Suprapubic skin (tissue), 4 donors: ENCODE measurements at places on chromosomes 1 and 21.
A peak's percentile ranks its signal among the peaks of the same experiment; 100 is the strongest.

GRCh38 chr1:222914861-222915632, 100.2 kb downstream of the DISP1 start:
- no peak for DNase-seq
- H3K27me3 ChIP-seq: no peaks in the 10 kb centered on the region
- no peak overlapping the region for H3K4me3 ChIP-seq
- no peaks in the 10 kb centered on the region for H3K36me3 ChIP-seq
- no peak overlapping the region for H3K27ac ChIP-seq

DNA sequence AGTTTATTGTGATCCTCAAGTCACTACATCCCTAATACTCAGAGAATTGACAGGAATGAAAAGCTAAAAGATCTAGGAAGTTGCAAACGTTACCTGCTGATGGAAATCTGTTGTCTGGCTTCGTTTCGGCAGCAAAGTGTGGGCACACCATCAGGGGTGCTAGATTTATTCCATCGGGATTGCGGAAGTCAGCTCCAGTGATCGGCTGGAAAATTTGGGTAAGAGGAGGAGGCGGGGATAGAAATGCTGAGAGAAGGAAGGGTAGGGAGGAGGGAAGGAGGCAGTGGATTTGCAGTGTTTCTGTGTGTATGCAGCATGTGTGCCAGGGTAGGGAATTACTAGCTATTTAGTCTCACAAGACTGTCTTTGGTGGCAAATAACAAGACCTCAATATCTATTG, at the start of gene CTSK:
TSS of gene CTSK (minus strand) at position 140 of the 400 bp plus-strand sequence. CDS start 1,455 bp downstream, outside the sequence.
- no peaks in the 10 kb centered on the region for H3K27me3 ChIP-seq
- DNase-seq: peak; percentile 70
- H3K4me3 ChIP-seq: peak within 1 kb of the TSS; percentile 43
- H3K27ac ChIP-seq: peak within 1 kb of the TSS; percentile 77
- peaks cover 12% of the 10 kb centered on the region for H3K4me1 ChIP-seq
- H3K36me3 ChIP-seq: peaks cover 37% of the 10 kb centered on the region

DNA sequence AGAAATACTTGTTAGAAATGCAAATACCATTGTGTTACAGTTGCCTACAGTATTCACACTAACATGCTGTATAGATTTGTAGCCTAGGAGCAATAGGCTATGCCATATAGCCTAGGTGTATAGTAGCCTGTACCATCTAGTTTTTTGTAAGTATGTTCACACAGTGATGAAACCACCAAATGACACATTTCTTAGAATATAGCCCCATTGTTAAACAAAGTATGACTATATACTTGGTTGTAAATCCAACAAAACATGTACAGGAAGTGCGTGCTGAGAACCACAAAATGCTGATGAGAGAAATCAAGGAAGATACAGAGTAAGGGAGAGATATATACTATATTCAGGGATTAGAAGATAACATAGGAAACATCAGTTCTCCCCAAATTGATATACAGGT, 92.2 kb downstream of the POU2F1 start:
- no peak overlapping the region for H3K27ac ChIP-seq
- H3K36me3 ChIP-seq: no peaks in the 10 kb centered on the region
- DNase-seq: no peak
- H3K27me3 ChIP-seq: no peaks in the 10 kb centered on the region
- no peaks in the 10 kb centered on the region for H3K4me1 ChIP-seq

- H3K4me1 ChIP-seq: peaks cover 55% of the 10 kb centered on the region
- no peaks in the 10 kb centered on the region for H3K27me3 ChIP-seq
- peak overlapping the region; percentile 7 for H3K27ac ChIP-seq
- peak overlapping the region; percentile 70 for H3K4me3 ChIP-seq
Measured at GRCh38 chr1:6497215-6497866, 5.9 kb upstream of the PLEKHG5 start.

GRCh38 chr1:177620636-177621190, 349.1 kb downstream of the SEC16B start:
- H3K27me3 ChIP-seq: no peaks in the 10 kb centered on the region
- no peaks in the 10 kb centered on the region for H3K36me3 ChIP-seq
- no peak overlapping the region for H3K27ac ChIP-seq

- no peak overlapping the region for H3K27ac ChIP-seq
- H3K27me3 ChIP-seq: peaks cover 38% of the 10 kb centered on the region
- no peak for DNase-seq
- H3K4me3 ChIP-seq: no peak overlapping the region
Measured at GRCh38 chr21:42425591-42425990, 21.9 kb downstream of the UBASH3A start.

DNA sequence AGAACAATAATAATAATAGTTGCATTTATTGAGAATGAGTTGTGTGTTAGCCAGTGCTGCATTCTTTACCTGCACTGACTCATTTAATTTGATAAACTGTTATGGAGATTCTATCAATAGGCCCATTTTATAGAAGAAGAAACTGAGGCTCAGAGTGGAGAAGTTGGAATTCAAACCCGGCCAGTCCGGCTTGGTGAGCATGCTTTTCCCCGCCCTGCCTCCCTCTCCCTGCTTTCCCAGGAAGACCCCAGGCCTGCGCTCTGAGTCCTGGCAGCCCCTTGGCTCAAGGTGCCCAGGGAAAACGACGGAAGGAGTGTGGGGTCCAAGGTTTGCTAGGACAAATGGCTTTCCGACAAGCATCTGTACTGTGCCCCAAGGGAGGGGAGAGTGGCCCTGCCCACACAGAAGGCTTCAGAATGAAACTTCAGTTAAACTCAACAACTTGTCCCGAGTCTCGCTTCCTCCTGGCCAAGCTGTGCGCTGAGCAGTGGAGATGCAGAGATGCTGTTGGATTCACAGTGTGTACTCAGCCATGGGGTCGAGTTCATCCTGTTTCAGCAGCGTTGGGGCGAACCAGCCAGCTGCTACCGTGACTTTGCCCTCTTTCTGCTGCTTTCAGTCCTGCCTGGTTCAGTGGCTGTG, 23.3 kb upstream of the PADI6 start:
- no peak overlapping the region for H3K27ac ChIP-seq
- no peaks in the 10 kb centered on the region for H3K36me3 ChIP-seq
- peaks cover 27% of the 10 kb centered on the region for H3K27me3 ChIP-seq
- no peaks in the 10 kb centered on the region for H3K4me1 ChIP-seq
- no peak for DNase-seq

DNA sequence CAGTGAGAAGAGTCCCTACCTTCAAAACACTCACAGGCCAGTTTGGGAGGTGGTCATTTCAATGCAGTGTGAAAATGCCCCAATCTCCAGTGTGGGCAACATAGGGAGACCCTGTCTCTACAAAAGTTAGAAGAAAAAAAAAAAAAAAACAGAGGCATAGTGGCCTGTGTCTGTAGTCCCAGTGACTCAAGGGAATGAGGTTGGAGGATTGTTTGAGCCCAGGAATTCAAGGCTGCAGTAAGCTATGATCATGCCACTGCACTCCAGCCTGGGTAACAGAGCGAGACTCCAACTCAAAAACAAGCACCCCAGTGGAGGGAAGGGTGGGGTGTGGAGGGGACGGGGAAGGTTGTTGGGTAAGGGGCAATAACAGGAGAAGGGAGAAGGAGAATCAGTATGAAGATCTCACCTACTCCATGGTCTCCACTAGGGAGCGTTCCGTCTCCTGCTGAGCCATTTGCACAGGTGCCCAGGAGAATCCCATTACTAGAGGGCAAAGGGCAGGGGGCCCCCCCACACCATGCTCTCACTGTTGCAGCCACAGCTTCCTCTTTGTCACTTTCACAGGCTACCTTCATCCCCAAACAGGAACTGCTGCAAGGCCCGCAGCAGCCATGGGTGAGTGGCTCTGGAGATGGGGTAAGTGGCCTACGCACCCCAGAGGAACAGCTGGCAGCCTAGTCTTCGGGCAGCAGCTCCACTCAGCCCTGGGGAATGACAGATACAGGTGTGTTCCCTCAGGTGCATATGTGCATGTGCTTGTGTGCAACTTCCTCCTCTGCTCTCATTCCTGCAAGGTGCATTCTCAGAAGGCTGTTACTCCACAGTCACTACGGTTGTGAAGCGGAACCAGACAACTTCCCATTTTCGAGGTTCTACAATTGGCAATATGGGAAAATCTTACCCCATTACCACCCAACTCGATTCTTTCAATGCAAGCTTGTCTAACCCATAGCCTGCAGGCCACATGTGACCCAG, 87.9 kb upstream of the LYST start:
- DNase-seq: no peak
- H3K27me3 ChIP-seq: no peaks in the 10 kb centered on the region
- no peak overlapping the region for H3K4me3 ChIP-seq
- H3K27ac ChIP-seq: no peak overlapping the region
- H3K36me3 ChIP-seq: no peaks in the 10 kb centered on the region
- peaks cover 7% of the 10 kb centered on the region for H3K4me1 ChIP-seq

- no peaks in the 10 kb centered on the region for H3K4me1 ChIP-seq
- H3K36me3 ChIP-seq: no peaks in the 10 kb centered on the region
- H3K4me3 ChIP-seq: no peak overlapping the region
- DNase-seq: no peak
- H3K27ac ChIP-seq: no peak overlapping the region
- H3K27me3 ChIP-seq: peaks cover 24% of the 10 kb centered on the region
Measured at GRCh38 chr1:110976089-110976488, 12.4 kb upstream of the LRIF1 start.

DNA sequence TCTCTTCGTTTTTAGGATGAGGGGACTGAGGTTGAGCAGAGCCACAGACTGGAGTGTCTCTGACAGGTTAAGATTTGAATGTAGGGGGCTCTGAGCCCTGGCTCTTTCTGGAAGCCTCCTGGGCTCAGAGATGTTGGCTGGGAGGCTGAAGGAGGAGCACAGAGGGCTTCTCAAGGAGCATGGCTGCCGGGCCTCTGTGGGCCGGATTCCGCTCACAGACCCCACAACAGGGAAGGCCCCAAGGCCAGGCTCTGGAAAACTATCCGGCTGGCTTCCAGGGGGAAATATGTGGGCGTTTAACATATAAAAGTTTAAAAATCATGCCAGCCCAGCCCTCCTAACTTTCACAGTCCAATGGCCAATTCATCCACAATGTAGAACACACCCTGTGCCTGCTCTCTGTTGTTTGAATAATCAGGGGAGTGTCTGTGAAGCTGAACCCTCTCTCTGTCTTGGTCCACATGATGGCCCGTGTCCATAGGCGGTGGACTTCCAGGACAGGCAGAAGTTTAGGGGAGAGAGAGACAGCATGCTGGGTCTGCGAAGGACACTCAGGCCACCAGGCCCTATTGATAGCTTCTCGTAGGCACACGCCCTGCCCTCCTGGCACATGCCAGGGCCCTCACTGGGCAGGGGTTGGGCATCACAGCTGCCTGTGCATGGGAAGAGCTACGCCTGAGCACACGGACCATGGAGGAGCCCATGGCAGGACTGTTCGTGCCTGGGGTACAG, 10.8 kb downstream of the OBSCN start:
- H3K27ac ChIP-seq: no peak overlapping the region
- H3K4me3 ChIP-seq: no peak overlapping the region
- H3K27me3 ChIP-seq: no peaks in the 10 kb centered on the region
- no peak for DNase-seq
- H3K4me1 ChIP-seq: peaks cover 4% of the 10 kb centered on the region

DNA sequence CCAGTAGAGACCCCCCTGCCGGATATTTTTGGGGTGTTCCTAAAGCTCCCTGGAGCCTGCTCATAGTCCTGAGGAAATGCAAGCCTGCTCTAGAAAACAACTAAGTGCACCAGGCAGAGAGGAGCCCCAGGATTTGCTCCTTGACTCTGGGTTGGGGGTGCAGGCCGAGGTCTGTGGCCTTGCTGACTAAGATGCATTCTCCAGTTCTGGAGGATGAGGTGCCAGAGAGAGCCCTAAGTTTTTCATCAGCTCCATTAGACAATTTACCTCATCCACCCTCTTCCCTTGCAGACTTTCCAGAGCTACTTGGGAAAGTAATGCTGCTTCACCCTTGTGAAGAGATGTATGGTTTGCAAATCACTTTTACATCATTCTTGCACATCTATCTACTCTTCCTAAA, 9.1 kb downstream of the TUFT1 start:
- no peak for DNase-seq
- H3K27ac ChIP-seq: no peak overlapping the region
- no peak overlapping the region for H3K4me3 ChIP-seq
- H3K36me3 ChIP-seq: no peaks in the 10 kb centered on the region
- H3K27me3 ChIP-seq: no peaks in the 10 kb centered on the region
- peaks cover 37% of the 10 kb centered on the region for H3K4me1 ChIP-seq

DNA sequence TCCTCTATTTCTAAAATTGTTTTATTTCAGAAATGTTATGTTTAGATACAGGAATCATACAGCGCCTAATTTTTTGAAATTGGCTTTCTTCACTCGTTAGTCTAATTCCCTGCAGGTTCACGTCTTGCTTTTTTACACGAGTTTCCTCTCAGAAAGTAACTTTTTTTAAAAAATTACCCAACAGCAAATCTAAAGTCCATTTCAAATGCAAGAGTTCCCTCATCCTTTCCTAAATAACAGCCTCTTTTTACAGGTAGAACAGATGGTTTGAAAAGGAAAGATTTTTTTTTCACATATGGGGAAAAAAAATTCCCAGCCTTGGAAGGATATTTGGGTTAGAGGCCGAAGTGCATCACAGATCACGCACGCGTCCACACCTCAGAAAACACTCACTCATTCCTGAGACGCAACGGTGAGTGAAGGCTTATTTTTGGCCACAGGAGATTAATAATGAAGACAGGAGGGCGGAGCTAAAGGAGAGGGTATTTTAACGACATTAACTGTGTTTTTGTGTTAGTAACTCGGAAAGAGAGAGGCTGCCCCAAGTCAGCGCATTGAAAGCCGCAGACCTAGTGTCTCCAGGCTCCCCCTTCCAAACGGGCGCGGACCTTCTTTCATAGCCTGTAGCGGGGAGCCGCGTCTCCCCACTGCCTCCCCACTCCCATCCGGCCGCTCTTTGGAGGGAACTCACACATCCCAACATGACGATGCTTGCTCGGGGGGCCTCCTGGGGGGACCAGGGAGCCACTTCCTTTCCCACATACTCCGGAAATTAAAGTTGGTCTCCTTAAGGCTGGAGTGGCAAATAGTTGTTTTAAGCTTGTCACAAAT, 969 bp upstream of the RIPK4 start:
- no peaks in the 10 kb centered on the region for H3K36me3 ChIP-seq
- peaks cover 77% of the 10 kb centered on the region for H3K27me3 ChIP-seq
- peak overlapping the region; percentile 72 for H3K4me3 ChIP-seq
- H3K27ac ChIP-seq: no peak overlapping the region
- DNase-seq: no peak
- peaks cover 55% of the 10 kb centered on the region for H3K4me1 ChIP-seq

- no peaks in the 10 kb centered on the region for H3K36me3 ChIP-seq
- no peak for DNase-seq
- no peak overlapping the region for H3K4me3 ChIP-seq
- no peak overlapping the region for H3K27ac ChIP-seq
- peaks cover 5% of the 10 kb centered on the region for H3K4me1 ChIP-seq
- H3K27me3 ChIP-seq: no peaks in the 10 kb centered on the region
Measured at GRCh38 chr1:109379422-109379821, 18.3 kb downstream of the SORT1 start.
